ENCODE measurements at places on chromosomes 11 and 22.

DNA sequence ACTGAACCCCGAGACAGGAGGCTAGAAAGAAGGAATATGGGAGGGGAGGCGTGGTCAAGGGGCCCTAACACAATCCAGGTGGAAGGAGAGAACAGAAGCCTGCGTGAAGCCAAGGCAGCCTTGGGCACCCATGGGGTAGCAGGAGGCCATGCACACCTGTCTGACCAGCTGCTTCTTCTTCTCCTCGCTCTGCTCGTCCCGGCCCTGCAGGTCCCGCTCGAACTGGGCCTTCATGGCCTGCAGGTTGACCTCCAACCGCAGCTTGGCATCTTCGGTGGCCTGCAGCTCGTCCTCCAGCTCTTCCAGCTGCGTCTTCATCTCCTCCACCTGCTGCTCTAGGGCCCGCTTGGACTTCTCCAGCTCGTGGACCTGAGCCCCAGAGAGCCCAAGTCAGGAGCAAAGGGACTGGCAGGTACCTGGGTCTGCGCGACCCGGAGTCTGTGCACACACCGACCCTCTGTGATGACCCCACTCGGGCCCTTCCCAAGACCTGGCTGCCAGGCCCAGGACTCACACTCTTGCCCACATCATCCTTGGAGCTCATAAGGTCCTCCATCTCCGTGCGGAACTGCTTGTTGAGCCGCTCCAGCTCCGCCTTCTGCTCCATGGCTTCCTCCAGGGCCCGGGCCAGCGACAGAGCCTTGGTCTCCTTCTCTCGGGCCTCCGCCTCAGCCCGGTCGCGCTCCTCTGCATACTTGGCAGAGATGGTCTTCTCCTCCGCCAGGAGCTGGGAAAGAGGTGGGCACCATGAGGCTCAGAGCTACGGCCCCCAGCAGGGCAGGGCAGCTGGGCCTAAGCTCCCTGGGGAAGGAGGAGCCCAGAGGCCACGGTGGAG, 35.9 kb downstream of the APOL1 start:
- DNase-seq: no peak

DNA sequence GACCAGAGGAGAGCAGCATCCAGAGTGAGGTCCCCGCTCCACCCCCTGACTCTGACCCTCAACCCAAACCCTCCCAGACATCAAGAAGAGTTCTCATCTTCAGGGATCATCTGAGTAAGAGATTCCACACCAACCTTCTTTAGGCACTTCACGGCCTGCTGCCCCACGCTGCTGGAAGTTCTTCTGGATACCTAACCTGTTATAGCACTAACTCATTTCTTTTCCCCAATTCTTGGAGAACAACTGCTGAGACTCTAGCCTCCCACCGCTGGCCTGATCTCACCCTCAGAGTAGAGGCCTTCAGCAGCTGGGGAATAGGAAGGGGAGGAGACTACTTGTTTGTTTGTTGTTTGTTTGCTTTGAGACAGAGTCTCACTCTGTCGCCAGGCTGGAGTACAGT, 7.3 kb downstream of the TMPRSS13 start:
- no peak for DNase-seq

DNA sequence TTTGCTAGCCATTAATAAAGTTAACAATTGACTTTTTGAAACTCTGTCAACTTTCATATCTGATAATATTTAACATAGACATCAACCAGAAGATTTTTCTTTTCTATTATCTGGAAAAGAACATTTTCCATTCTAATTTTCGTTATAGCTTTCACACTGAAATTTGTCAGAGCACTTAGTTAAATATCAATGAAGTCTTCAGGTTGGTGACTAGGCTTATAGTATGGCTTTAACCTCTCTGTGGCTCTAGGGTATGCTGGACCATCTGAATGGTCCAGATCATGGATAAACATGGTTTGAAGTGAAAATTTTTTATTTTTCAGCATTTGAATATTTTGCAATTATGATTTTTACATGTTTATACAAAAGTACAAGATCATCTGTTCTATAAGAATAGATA, 548.1 kb downstream of the CNTN5 start:
- no peak for DNase-seq

GRCh38 chr22:40023341-40023841, 28.6 kb downstream of the FAM83F start:
- no peak for DNase-seq

GRCh38 chr22:35192129-35192918, 65.0 kb upstream of the HMGXB4 start:
- DNase-seq: no peak

DNA sequence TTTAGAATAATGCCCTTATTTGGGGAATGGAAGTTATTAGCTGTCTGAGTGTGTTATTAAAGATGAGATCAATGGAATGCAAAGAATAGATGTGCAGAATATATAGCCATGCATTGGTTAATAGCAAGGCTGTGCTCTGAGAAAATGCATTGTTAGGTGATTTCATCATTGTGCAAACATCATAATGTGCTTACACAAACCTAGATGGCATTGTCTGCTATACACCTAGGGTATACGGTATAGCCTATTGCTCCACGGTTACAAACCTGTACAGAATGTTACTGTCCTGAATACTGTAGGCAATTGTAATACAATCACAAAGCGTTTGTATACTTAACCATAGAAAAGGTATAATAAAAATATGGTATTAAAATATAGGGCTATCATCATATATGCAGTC, 25.5 kb downstream of the SLC5A12 start:
- DNase-seq: no peak

GRCh38 chr11:87355596-87355995, 317.9 kb downstream of the TMEM135 start:
- no peak for DNase-seq

DNA sequence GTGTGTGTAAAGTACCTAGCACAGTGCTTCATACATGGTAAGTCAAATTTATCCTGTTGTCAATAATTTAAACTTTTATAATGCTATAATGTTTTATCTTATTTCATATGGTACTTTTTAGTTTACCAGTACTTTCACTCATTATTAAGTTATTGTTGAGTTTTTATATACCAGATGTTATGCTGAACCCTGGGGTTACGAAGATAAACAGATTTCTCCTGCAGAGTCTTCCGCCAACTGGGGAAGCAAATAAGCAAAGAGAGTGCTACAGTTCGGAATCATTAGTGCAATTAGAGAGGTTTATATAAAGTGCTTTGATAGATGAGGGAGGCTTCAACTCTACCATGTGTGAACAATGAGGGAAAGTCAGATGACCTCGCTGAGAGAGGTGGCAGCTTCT, 362.3 kb downstream of the DYNC2H1 start:
- no peak for DNase-seq

DNA sequence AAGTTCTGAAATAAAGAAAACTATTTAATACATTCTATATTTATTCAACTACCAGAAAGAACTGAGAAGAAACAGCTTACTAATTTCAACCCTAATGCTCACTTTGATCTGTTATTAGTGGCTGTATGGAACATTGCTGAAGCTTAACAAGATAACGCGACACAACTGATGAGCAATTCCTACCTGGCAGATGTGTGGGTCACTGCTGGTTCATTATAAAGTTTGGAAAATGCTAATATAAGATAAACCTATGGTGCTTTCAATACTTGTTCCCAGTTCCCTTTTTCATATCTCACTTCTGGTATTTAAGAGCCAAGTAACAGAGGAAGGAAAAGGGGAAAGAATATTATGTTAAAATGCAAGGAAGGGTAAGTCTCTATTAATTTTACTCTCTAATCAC, 10.5 kb downstream of the CTSC start:
- DNase-seq: no peak

DNA sequence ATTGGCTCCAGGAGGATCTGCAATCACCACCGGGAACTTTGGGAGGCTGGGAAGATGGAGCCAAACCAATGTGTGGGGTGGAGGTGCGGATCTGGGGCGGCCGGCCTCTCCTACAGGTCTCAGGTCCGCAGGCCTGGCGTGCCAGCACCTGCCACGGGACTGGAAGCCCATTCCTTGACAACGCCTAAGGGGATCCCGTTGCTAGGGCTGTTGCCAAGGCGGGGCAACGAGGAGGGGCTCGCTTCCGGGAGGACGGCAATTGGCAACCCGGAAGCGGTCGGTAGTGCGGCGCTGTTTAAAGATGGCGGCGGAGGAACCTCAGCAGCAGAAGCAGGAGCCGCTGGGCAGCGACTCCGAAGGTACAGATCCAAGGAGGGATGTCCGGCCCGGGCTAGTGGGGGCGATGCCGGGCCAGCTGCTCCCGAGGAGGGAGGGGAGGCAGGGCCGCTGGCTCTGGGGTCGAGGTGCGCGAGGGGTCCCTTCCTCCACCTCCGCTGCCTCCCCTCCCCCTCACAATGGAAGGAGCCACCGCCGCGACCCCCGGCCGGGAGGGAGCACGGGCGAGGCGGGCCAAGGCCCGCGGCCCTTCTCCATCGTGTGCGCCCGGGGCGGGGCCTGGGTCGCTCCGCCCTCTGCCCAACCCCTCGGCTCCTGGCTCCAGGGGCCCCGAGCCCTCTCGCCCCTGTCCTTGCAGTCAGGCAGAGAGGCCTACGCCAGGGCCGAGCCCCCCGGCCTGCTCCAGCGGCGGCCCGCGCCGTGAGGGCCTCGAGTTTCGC, at the start of gene OTUB1:
Gene OTUB1, plus strand, starts transcription at position 283 of the 776 bp plus-strand sequence. Its CDS starts 19 bp downstream, at position 302.
- DNase-seq: peak; percentile 97

DNA sequence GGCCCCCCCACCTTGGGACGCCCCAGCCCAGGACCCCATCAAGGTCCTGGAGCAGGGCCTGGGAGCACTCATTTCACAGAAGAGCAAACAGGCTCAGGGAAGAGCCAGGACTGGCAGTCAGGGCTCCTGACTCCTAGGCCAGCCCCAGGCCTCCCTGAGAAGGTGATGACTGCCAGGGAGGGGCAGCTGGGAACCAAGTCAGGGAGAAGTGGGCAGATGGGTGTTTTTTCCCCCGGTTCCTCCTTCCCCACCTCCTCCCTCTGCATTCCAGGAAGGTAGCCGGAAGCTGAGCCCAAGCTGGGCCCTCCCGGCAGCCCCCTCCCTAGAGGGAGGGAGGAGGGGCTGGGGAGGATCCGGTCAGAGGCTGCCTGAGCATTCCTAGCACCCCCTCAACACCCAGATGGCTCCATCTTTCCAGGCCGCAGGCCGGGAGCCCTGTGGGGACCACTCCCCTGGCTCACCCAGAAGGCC, 19.6 kb downstream of the MYRF start:
- DNase-seq: no peak

DNA sequence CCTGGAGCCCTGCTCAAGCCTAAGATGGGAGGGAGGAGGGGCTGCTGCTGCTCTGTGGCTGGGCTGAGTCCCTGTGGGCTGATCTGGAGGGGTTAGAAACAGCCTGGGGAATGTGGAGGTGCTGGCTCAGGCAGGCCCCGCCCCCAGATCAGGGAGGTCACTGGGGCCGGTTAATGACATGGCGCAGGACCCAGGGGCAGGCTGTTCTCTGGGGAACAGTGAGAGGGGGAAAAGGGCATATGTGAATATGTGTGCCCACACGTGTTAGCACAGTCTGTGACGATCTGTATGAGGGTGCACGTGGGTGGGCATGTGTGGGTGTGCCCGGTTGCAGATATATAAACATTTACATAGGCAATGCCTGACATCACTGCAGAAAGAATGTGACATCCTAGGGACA, 143.5 kb downstream of the MIAT start:
- no peak for DNase-seq

- DNase-seq: no peak
These were observed 6.3 kb downstream of the MS4A12 start for GRCh38 chr11:60498853-60499252.

DNA sequence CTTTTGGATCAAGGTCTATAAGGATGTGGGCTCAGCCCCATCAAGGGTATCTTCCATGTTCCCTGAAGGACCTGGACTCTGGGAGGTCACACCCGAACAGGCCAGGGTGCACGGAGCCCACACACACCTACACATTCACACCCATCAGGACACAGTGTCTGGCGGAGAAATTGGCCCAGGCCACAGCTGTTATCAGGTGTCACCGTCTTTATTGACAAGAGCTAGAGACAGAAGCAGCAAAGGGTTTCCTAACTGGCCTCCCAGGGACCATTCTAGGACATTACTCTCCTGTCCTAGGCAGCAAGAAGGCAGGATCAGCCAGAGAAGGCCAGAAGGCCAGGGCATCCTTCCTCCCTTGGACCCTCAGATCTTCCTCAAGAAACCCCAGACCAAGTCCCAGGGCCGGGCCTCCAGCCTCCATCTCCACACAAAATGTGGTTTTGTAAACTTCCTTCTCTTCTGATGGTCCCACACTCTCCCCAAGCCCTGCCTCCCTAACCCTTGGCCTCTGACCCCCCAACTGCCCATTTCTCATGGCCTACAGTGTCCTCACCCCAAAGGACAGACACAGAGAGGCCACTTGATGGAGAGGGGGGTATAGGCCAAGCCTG, 8.1 kb downstream of the SSTR3 start:
- DNase-seq: no peak

GRCh38 chr22:48888466-48889208, 939.0 kb downstream of the BRD1 start:
- no peak for DNase-seq

GRCh38 chr11:36509694-36510593, at the start of gene TRAF6:
TSS of gene TRAF6 (minus strand) at chr11:36510272. CDS start at chr11:36501515, 8,757 bp downstream.
- DNase-seq: peak; percentile 94

DNA sequence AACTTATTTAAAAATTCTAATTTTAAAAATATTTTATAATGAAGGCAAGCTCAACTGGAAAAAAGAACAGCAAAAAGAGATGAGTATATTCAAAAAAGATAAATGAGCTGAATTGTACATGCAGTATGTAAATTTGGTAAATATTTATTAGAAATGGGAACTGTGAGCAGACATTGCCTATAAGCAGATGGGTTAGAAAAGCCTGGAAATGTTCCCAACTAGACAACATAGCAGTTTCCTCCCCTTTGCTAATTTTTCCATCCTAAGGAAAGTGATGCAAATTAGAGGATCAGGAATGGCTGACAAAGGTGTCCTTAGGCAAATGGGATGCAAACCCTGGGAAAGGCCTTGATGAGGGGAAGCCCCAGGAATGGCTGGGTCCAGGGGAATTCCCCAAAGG, 37.2 kb downstream of the TP53I11 start:
- no peak for DNase-seq

DNA sequence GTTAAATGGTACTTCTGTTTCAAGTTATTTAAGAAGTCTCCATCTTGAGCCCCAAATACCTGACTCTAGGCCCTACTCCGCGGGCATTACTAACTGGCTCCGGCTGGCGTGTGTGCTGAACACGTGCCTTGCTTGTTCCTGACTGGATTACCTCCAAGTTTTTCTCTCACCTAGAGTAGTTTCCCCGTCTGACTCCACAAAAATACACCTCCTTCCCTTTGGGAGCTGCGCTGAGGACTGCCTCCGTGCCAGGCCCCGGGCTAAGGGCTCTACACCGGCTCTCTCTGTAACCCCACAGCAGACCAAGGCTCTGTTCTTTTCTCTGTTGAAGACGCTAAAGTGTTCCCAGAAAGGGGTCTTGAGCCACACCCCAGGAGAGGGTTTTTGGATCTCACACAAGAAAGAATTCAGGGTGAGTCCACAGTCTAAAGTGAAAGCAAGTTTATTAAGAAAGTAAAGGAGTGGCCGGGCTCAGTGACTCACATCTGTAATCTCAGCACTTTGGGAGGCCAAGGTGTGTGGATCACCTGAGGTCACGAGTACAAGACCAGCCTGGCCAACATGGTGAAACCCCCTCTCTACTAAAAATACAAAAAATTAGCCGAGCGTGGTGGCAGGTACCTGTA, 61.8 kb downstream of the ANO1 start:
- DNase-seq: no peak
